Globus pallidus (tissue), 1 donor: ENCODE measurements at places on chromosomes 11 and 22.

DNA sequence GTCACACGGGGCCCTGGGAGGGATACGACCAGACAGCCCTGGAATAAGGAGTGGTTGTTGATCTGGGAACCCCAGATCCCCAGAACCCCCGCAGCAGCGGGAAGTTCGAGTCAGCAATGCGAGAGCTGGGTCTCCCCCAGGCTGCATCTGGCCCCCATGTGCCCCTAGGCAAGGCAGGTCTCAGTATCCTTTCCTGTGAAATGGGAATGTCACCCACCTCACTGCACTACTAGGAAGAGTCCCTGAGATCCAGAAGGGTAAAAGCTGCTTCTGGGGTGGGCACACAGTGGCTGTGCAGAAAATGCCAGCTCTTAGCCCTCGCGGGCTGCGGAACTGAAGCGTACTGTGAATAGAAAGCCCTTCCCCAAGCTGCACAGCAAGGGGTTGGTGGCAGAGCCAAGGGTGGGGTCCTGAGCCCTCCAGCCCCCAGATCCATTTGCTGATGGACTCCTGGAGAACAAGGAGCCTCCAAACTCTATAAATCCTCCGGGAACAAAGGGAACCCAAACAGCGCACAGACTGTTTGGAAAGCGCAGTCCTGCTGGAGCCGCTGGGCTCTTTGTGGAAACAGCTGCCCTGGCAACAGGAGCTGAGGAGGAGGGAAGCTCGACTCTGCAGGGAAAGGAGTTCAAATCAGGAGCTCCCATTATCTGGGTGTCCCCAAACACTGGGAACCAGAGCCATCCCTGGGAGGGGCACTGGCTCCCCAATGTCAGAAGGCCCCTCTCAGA, 68.2 kb upstream of the SHISAL1 start:
- DNase-seq = no peak

DNA sequence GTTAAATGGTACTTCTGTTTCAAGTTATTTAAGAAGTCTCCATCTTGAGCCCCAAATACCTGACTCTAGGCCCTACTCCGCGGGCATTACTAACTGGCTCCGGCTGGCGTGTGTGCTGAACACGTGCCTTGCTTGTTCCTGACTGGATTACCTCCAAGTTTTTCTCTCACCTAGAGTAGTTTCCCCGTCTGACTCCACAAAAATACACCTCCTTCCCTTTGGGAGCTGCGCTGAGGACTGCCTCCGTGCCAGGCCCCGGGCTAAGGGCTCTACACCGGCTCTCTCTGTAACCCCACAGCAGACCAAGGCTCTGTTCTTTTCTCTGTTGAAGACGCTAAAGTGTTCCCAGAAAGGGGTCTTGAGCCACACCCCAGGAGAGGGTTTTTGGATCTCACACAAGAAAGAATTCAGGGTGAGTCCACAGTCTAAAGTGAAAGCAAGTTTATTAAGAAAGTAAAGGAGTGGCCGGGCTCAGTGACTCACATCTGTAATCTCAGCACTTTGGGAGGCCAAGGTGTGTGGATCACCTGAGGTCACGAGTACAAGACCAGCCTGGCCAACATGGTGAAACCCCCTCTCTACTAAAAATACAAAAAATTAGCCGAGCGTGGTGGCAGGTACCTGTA, 61.8 kb downstream of the ANO1 start:
- no peak for DNase-seq

DNA sequence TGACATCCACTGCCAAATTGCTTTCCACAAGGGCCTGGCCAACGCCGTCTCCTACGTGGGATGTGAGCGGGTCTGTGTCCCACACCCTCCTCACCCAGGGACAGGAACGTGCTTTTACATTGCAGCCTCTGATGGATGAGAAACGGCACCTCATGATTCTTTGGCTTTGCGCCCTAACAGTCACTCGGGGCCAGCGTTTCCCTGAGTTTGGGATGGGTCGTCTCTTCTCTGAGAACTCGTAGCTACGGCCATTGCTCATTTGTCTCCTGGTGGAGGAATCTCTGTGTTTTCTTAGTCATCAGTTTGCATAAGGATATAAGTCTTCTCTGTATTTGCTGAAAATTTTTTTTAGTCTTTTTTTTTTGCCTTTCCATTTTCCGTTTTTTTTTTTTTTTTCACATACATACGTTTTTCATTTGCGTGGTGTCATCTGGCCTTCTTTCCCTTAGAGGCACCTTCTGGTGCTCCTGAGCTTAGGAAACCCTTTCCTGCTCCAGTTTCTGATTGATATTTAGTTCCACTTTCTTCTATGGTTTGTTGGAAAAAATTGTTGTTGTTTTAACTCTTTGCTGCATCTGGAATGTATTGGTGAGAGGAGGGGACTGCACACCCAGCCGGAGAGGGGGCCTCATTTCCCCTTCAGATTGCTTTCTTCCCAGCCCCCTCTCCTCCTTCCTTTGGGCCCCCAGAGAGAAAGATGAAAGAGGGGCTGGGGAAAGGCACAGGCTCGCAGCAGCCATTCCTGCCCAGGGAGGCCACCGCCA, 12.0 kb downstream of the TNNT3 start:
- DNase-seq = no peak

DNA sequence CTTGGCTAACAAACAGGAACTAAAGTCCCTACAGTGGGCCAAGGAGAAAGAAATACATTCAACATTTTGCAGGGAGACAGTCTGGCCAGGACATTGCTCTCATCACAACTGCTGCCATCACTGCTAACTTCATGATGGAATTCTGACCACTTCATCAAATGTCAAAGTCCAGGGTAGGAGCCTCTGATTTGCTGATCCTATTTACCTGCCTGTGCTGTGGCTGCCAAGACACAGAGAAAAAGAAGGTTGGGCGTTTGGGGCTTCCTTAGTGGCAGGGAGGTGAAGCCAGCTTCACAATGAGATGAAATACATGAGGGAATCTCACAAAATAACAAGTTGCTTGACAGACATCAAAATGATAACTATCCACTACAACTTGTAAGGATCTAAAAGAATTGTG, 343.9 kb upstream of the CADM1 start:
- DNase-seq = no peak

GRCh38 chr11:11244470-11245080, 108.5 kb downstream of the CSNK2A3 start:
- no peak for DNase-seq

DNA sequence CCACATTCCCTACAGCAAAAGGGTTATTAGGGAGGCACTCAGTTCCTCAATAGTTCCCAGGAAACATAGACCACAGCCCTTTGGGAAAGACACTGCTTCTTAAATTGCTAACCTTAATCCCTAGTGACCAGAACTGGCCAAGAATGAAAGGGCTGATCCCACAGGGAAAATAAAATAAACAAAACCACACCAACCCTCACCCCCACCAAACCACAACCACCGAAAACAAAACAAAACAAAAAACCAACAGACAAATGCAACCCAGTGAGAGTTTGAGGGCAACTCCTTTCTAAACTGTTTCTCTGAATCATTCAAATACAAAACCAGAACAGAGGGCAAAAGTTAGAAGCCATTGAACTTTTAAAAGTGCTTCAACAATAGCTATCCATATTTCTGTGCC, 57.2 kb downstream of the NAV2 start:
- DNase-seq = no peak

GRCh38 chr11:5367448-5368074, 16.1 kb upstream of the OR51M1 start:
- DNase-seq = no peak

- DNase-seq = no peak
Measured at GRCh38 chr22:19632668-19633148, 81.6 kb upstream of the SEPTIN5 start.

DNA sequence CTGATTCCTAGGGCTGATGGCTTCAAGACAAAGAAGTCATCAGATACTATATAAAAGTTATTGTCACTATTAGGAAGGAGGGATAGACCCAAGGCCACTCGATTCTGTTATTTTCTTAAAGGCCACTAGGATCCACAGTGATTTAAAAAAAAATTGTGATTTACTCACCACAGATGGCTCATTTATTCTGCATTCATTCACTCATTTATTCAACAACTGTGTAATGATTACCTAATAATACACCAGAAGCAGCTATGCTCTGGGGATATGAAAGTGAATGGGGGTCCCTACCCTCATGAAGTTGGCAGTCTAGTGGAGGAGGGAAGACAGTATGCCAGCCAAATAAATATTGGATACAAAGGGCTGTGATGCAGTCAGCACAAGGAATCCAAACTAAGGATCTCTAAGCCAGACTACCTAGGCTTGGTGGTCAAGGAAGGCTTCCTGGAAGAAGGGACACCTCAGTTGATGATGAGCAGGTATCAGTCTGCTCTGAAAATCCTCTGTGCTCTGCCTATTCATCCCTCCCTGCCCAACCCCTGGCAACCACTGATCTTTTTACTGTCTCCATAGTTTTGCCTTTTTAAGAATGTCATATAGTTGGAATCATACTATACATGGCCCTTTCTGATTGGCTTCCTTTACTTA, 110.5 kb downstream of the NAT10 start:
- DNase-seq = no peak

DNA sequence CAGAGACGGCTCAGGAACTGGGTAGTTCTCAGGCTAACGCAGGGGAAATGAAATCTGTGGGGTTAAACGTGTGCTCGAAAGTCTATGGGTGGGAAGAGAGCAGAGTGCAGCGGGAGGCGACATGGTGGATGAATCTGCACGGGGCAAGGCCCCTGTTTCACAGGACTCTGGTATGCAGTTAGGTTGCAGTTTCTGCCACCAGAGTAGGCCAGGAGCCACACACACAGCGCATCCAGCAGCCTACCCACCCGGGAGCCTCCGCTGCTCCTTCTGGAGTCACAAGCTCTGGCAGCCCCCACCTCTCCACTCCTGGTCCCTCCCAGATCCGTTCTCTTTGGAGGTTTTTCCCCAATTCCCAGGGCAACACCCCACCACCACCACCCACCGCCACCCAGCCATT, 27.0 kb downstream of the SPATA19 start:
- DNase-seq = no peak

DNA sequence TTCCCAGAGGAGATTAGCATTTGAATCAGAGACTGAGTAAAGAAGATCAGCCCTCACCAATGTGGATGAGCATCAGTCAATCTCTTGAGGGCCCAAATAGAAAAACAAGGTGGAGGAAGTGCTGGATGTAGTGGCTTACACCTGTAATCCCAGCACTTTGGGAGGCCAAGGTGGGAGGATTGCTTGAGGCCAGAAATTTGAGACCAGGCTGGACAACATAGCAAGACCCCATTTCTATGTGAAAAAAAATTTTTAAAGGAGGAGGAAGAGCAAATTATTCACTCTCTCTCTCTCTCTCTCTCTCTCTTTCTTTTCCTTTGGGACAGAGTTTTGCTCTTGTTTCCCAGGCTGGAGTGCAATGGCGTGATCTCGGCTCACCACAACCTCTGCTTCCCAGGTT, 18.1 kb upstream of the CAPRIN1 start:
- no peak for DNase-seq

DNA sequence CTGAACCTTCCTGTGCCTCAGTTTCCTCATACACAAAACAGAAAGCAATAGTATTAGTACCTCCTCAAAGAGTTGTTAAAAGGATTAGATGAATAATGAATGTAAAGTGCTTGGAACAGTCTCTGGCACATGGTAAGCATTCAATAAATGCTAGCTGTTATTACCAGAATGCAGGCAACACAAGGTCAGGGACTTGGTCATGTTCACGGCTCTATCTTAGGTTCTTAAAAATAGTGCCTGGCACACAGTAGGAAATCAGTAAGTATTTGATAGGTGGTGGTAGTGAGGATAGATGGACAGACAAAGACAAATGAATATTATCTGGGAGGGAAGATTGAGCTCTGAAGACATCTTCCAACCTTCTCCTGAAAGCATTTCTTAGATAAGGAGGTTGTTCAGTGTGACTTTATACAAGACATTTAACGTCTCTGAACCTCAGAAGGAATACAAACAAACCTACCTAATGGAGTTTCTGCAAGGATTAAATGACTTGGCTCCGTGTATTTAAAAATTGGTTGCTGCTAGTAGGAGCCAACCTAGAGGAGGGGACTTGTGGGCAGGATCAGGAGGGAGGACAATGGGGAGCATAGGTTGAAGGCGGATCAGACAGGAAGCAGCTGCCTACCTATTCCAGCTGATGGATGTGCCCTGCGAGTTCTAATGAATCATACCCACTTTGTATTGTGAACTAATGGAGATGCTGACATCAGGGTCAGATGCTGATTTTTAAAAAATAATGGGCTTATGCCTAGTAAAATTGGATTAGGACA, 94.1 kb downstream of the DBX1 start:
- DNase-seq = no peak

DNA sequence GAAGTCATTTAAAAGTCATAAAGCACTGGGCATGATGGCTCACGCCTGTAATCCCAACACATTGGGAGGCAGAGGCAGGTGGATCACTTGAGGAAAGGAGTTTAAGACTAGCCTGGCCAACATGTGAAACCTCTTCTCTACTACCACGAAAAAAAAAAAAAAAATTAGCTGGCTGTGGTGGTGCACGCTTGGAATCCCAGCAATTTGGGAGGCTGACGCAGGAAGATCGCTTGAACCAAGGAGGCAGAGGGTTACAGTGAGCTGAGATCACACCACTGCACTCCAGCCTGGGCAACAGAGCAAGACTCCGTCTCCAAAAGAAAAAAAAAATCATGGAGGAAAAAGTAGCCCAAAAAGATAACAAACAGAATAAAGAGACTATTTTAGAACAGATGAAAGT, 42.2 kb downstream of the NUP98 start:
- DNase-seq = no peak

DNA sequence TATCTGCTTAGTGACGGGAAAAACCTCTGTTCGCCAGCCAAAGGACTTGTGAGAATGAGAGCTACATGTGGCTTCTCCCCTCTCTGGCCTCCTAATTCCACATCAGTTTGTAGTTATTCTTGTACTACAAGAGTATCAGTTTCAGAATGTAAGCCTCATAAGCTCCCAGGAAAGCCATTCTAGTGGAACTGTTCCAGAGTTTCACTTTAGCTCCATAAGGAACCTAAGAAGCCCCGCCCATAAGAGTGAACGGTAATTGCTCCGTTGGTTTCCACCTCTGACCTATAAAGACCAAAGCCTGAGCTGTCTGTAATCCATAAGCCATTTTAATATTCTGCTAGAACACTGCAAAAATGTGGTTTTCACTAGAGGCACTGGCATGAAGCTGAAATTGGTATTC, 53.0 kb downstream of the SIK3 start:
- no peak for DNase-seq

GRCh38 chr22:32615874-32616564, 141.4 kb downstream of the FBXO7 start:
- DNase-seq = no peak

GRCh38 chr11:12045914-12046635, 37.6 kb upstream of the DKK3 start:
- no peak for DNase-seq

- DNase-seq = no peak
Measured at GRCh38 chr22:47082505-47082904, 320.1 kb downstream of the TBC1D22A start.

GRCh38 chr11:86459002-86459385, 84.3 kb downstream of the CCDC81 start:
- no peak for DNase-seq
